ENCODE measurements at places on chromosomes 4 and X.

GRCh38 chr4:168118116-168118655 lies 25.8 kb downstream of the ANXA10 start:
- H3K4me1 ChIP-seq = no peaks in the 10 kb centered on the region
- no peak overlapping the region for H3K4me3 ChIP-seq
- DNase-seq = no peak
- H3K27ac ChIP-seq = no peak overlapping the region
- H3K36me3 ChIP-seq = no peaks in the 10 kb centered on the region
- H3K27me3 ChIP-seq = no peaks in the 10 kb centered on the region

DNA sequence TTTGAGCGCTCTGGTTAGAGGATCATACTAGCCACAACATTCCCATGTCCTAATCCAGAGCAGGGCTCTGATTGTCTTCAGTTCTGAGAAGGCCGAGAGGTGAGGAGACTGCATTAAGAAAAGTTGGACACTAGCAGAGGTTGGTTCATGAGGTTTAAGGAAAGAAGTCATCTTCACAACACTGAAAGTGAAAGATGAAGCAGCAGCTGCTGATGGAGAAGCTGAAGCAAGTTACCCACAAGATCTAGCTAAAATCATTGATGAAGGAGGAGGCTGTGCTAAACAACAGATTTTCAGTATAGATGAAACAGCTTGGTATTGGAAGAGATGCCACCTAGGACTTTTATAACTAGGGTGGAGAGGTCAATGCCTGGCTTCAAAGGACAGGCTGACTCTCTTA lies 36.8 kb downstream of the RAP1GDS1 start:
- no peak for DNase-seq
- no peak overlapping the region for H3K27ac ChIP-seq
- no peak overlapping the region for H3K4me3 ChIP-seq
- no peaks in the 10 kb centered on the region for H3K4me1 ChIP-seq
- peaks cover 5% of the 10 kb centered on the region for H3K36me3 ChIP-seq
- no peaks in the 10 kb centered on the region for H3K27me3 ChIP-seq

DNA sequence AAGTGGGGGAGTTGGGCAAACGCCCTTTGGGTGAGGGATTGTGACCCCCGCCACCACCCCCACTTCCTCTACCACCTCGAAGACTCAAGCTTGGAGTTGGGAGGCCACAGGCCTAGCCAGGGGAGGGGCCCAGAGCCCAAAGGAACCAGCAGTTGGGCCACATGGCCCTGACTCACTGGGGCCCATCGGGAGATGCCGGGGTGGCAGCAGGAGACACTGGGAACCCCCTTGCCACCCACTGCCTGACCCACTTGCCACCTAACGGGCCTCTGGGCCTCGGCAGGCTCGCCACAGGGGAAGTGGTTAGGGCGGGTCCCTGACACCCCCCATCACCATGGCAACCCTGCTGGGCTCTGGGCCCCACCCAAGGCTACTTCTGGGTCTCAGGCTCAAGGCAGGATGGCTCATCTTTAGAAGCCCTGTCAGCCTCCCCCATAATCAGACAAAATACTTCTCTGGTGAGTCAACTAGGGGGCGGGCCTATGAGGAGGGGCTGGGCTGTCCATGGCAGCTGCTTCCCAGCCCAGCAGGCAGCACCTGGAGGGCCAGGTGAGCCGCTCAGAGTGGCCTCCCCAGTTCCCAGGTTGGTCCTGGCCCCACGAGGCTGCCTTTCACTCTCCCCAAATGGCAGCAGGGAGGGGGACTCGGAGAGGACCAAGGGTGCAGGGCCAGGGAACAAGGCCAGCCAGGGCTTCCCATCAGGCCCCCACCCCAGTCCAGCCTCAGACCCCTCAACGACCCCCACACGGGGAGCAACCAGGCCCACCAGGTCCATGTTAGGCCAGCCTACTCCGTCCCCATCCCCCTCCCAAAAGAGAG lies 5.6 kb downstream of the FLNA start:
- H3K4me3 ChIP-seq = peak overlapping the region; percentile 77
- peak overlapping the region; percentile 99 for H3K27ac ChIP-seq
- no peaks in the 10 kb centered on the region for H3K27me3 ChIP-seq
- peaks cover 41% of the 10 kb centered on the region for H3K4me1 ChIP-seq
- peak; percentile 98 for DNase-seq
- H3K36me3 ChIP-seq = peaks cover 31% of the 10 kb centered on the region

DNA sequence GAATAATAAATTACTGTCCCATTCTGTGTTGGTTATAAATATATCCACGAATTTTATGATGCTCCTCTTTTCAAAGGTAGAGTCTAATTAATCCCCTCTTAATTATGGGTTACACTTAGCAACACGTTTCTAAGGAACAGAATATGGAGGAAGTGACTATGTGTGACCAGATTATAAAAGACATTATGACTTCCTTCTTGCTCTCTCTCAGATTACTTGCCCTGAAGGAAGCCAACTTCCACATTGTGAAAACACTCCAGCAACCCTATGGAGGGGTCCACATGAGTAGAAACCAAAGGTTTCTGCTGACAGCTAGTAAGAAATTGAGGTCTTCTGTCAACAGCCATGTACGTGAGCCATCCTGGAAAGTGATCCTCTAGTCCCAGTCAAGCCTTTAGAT lies 59.3 kb downstream of the WDFY3 start:
- no peaks in the 10 kb centered on the region for H3K27me3 ChIP-seq
- no peaks in the 10 kb centered on the region for H3K36me3 ChIP-seq
- DNase-seq = no peak
- H3K4me1 ChIP-seq = no peaks in the 10 kb centered on the region
- H3K4me3 ChIP-seq = no peak overlapping the region

DNA sequence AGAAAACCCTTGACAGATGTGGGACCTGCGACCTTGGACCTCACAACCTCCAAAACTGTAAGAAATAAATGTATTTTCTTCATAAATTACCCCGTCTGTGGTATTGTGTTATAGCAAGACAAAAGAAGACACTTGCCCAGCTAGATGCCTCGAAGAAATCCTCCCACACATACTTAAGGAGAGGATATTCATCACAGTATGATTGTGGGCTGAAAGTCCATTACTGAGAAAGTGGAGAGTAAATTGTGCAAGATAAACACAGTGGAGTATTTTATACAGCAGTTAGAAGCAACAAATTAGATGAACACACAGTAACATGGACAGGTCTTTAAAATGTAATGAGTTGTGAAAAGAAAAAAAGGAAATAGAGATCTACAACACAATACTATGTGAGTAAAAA lies 25.8 kb upstream of the PLA2G12A start:
- H3K4me3 ChIP-seq = no peak overlapping the region
- H3K27me3 ChIP-seq = no peaks in the 10 kb centered on the region
- DNase-seq = no peak
- no peak overlapping the region for H3K27ac ChIP-seq
- H3K4me1 ChIP-seq = no peaks in the 10 kb centered on the region

DNA sequence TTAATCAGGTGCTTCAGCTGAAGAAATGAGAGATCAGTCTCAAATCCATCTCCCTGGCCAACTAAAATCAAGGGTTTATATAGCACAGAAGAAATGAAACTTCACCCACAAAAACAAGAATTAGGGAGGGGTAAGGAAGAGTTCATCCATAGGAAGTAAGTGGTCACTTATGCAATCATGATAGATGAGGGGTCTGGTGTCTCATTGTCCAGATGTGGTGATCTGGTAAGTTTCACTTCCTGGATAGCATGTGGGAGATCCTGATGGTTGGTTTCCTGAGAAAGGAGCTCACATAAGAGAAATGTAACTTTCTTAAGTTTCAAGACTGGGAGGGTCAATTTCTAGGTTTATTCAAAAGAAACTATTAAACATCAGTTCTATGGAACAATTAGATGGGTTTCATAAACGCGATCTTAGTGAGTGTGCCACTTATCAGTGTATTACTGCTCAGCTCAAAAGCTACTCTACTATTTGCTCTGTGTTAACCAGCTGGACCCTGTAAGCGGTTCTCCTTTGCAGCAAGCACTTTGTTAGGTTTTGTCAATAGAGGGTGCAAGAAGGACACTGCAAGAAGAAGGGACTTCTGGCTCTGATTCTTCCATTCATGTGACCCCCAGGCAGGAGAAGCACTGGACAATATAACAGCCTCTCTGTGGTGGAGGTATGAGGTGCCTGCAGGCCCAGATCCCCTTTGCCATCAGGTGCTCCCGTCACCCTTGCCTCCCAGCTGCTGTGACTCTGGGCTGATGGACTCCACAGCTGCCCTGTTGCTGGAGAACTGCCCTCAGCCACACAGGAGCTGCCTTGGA lies 35.4 kb upstream of the HPSE start:
- no peaks in the 10 kb centered on the region for H3K36me3 ChIP-seq
- DNase-seq = no peak
- no peaks in the 10 kb centered on the region for H3K27me3 ChIP-seq
- H3K4me3 ChIP-seq = no peak overlapping the region
- H3K27ac ChIP-seq = no peak overlapping the region

GRCh38 chr4:16120720-16121119 lies 36.9 kb upstream of the PROM1 start:
- no peak for DNase-seq
- H3K27ac ChIP-seq = no peak overlapping the region
- no peaks in the 10 kb centered on the region for H3K27me3 ChIP-seq
- no peaks in the 10 kb centered on the region for H3K36me3 ChIP-seq
- H3K4me1 ChIP-seq = peaks cover 24% of the 10 kb centered on the region

- no peaks in the 10 kb centered on the region for H3K27me3 ChIP-seq
- DNase-seq = peak; percentile 22
- H3K4me3 ChIP-seq = no peak overlapping the region
- H3K4me1 ChIP-seq = no peaks in the 10 kb centered on the region
- H3K27ac ChIP-seq = no peak overlapping the region
Observed at GRCh38 chr4:87465739-87466366, 43.5 kb downstream of the NUDT9 start.

DNA sequence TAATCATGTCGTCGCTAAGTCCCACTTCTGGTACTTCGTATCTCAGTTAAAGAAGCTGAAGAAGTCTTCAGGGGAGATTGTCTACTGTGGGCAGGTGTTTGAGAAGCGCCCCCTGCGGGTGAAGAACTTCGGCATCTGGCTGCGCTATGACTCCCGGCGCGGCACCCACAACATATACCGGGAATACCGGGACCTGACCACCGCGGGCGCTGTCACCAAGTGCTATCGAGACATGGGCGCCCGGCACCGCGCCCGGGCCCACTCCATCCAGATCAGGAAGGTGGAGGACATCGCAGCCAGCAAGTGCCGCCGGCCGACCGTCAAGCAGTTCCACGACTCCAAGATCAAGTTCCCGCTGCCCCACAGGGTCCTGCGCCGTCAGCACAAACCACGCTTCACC lies 11.3 kb downstream of the PNCK start:
- H3K27ac ChIP-seq = no peak overlapping the region
- peak; percentile 52 for DNase-seq
- no peak overlapping the region for H3K4me3 ChIP-seq
- H3K27me3 ChIP-seq = no peaks in the 10 kb centered on the region
- H3K36me3 ChIP-seq = no peaks in the 10 kb centered on the region

DNA sequence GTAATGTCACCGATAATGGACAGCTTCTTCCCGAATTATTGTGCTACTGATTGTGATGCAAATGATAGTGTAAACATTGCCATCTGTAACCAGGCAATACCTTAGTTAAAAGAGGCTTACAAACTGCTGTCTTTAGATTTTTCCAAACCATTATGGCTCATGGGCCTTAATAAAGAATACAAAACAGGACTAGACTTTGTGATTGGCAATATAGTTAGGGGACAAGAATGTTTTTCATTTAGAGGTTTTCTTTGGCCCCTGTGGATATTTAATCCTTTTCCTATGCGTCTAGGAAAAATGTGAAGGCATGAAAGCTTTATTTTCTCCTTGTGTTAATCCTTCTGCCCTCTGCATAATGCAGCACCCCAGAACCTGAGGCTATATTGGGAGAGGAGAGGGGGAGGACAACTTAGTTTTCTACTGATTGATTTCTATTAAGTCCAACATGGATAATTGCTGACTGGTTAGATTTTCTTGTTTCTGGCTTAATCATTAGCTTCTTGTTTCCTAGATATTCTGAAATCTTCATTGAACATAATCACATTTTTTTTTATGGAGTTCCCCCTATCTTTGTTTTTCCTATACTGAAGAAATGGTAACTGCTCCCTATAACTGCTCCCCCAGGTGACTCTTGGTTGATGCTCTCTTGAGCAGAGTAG lies 1.9 kb downstream of the PRPS1 start:
- H3K27ac ChIP-seq = no peak overlapping the region
- DNase-seq = no peak
- no peaks in the 10 kb centered on the region for H3K36me3 ChIP-seq
- no peaks in the 10 kb centered on the region for H3K27me3 ChIP-seq

DNA sequence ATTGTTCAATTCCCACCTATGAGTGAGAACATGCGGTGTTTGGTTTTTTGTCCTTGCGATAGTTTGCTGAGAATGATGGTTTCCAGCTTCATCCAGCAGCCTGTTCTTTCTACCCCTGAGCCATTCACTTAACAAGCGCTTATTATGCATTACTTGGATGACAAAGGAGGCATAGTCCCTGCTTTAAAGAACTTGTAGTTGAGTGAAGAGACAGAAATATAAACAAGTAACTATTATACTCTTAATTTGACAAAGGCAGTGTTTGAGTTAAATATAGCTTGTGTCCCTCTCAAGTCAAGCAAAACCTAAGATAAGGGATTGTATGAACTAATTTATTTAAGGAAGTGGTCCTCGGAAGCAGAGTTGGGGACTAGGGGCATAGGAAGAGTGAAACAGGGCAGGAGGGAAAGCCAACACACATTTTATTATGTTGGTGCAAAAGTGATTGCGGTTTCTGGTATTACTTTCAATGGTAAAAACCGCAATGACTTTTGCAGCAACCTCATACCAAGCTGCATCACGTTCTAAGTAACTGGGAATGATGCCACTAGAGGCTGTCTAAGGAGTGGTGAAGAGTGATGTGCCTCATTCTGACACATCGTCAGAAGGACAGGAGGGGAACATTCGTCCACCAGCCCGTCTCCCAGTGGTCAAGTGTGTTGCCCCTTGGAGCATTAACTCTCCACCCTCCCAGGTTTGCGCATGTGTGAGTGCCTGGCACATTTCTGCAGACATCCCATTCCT lies 41.8 kb downstream of the QDPR start:
- no peaks in the 10 kb centered on the region for H3K27me3 ChIP-seq
- H3K4me3 ChIP-seq = no peak overlapping the region
- H3K36me3 ChIP-seq = no peaks in the 10 kb centered on the region
- no peak for DNase-seq
- H3K27ac ChIP-seq = no peak overlapping the region

GRCh38 chr4:15930314-15930713 lies 8.2 kb downstream of the FGFBP1 start:
- no peaks in the 10 kb centered on the region for H3K4me1 ChIP-seq
- H3K27me3 ChIP-seq = no peaks in the 10 kb centered on the region
- DNase-seq = no peak
- H3K4me3 ChIP-seq = no peak overlapping the region
- no peaks in the 10 kb centered on the region for H3K36me3 ChIP-seq
- no peak overlapping the region for H3K27ac ChIP-seq

DNA sequence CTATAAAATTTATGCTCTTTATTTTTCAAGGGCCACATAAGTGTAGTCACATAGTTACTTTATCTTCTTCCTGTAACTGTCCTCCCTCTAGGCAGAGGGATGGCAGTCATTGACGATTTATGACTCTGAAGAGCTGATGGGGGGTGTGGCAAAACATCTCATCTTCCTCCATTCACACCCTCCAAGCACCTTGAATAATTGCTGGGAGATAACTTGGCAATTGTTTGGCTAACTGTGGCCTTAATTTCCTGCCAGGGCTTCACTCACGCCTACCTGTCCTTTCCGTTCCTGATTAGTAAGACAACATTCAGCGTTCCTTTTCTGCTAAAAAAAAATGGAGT lies 329.2 kb downstream of the ARHGAP10 start:
- H3K27me3 ChIP-seq = no peaks in the 10 kb centered on the region
- H3K27ac ChIP-seq = peak overlapping the region; percentile 46
- peaks cover 46% of the 10 kb centered on the region for H3K4me1 ChIP-seq
- DNase-seq = no peak
- peak overlapping the region; percentile 35 for H3K4me3 ChIP-seq
- H3K36me3 ChIP-seq = no peaks in the 10 kb centered on the region
